ENCODE measurements at places on chromosomes 2 and 18.

DNA sequence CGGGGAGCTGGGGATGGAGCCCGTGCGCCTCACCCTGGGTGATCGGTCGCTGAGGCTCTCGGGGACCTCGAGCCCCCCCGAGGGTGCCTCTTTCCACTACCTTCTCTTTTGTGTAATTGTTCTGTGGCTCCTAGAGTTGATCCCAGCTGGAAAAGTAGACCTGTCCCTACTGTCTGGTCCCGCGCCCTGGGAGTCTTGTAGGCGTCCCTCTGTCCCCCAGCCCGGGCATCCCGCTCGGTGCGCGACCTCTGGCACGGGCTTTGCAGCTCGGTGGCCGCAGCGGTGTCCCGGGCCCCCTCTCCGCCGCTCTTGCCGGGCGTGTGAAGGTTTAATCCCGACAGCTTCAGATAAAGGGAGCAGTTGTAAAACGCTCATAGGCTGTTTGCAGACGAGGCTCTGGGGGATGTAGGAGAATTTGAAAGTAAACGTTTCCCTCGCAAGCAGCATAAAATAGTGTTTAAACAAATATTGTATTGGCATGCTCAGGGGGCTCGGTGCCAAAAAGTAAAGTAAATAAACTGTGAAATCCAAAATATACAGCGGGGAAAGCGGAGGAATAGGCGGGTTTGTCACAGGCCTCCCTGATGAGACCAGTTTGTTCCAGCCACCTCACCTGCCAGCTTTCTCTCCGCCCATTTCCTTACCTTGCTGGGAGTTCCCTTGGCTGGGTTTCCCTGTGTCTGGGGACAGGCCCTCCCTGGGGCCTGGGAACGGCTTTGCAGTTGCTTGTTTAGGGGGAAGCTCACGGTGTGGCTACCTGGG lies 1.9 kb downstream of the GLI2 start:
- DNase-seq, result no peak

DNA sequence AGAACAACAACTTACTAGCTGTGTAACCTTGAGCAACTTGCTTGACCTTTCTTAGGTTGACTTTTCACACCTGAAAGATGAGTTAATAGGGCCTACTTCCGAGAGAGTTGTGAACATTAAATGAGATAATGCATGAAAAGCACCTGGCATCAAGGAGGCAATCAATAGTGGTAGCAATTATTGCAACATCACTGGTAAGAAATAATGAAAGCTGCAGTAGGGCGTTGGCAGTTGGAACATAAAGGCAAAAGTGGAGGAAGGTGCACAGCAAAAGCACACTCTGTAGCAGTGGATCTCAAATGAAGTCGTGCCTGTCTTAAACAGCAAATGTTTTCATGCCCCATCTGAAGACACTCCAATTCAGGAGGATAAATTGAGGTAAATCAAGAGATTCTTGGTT lies 178.9 kb upstream of the VRK2 start:
- DNase-seq, result no peak

GRCh38 chr2:69637923-69638322 lies 5.6 kb downstream of the AAK1 start:
- no peak for DNase-seq

- no peak for DNase-seq
Measured at GRCh38 chr2:162211732-162212131, 31.5 kb downstream of the FAP start.

GRCh38 chr2:48050711-48051110 lies 144.4 kb upstream of the FBXO11 start:
- DNase-seq, result no peak

DNA sequence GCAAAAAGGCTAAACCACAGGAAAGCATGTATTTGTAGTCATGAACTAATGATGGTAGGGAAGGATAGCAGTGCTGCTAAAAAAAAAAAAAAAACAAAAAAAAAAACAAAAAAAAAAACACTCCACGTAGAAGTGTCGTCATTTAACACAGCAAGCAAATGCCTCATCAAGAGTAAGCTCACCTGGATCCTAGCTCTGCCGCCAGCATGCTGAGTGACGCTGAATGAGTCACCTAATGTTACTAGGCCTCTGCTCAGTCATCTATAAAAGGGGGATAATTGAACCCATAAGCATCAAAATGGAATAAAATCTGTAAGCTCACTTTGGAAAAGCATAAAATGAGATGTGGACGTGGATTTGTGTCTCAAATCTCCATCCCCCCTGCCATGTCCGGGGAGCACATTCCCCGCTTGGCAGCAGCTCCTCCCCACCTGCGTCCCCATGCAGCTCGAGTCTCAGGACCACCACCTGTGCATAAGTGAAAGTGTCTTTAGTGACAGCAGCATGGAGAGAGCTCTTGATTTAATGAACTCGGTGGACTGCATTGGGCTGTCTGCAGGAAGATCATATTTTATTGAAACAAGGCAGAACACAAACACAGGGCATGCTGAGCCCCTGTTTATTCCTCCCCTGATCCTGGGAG lies 427.5 kb downstream of the LRATD1 start:
- DNase-seq, result no peak

- DNase-seq, result no peak
Measured at GRCh38 chr2:203783496-203784203, 77.2 kb downstream of the CD28 start.

DNA sequence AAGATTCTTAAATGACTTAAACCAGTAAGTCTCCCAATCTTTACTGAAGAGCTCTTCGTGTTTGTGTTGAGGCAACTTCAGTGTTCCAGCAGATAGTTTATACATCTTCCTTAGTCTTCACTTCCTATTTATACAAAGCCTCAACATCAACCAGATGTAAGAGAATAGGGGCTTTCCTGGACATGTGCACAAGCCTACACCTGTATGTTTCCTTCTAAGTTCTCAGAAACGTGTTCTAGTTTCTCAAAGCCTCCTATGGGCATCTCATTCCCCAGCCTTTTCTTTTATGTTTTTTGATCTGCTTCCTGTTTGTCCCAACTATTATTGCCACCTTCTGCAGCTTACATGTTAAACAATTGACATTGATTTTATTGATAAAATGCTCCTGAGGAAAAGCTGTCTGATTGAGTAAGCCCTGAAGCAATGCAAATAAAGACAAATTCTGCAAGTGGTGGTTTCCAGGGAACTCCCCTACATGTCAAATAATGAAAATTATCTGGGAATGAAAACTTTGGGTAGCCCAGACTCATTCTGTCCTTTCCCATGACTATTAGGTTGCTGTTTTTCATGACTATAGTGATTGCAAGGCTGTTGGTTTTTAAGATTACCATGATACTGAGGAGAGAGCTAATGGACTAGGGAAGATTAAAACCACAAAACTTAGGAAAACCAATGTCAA lies 663.3 kb upstream of the ACVR2A start:
- DNase-seq, result no peak

GRCh38 chr18:8367217-8367988 lies 241.8 kb upstream of the RAB12 start:
- peak; percentile 1 for DNase-seq

- no peak for DNase-seq
Measured at GRCh38 chr18:35810520-35810919, 162.0 kb upstream of the RMP24 start.

DNA sequence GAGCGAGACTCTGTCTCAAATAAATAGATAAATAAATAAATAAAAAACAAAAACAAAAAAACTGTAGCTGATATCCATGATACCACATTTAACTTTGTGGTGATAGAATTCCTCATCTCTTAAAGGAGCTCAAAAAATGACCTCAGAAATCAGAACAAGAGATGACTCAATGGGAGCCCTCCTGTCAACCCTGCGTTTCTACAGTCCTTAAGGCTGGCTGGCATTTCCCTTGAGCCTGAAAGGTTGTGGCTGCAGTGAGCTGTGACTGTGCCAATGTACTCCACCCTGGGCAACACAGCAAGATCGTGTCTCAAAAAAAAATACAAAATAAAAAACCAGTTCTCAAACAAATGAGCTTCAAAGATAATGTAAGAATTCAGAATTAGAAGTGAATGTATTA lies 40.4 kb downstream of the CHST9 start:
- no peak for DNase-seq

DNA sequence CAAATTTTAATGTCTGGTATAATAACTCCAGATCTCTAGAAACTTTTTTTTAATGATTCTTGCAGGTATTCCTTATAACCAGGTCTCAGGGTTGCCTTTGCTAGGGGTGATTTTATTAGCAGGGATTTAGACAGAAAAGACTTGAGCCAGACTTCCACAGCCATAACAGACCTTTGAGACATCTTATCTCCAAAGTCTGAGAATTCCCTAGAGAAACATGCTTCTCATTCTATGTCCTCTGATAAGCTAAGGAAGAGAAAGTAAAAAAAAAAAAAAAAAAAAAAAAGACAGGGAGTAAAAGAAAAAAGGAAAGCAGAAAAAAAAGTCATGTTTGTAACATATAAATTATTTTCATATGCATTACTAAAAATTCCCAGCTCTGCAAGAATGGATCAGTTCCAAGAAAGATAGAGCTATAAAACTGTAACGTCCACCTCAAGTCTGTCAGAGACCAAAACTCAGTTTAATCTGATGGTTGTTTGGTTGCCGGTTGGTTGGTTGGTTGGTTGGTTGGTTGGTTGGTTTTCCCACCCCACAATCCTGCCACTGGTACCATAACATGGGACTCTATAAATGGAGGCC lies 153.8 kb downstream of the COL6A3 start:
- DNase-seq, result no peak

DNA sequence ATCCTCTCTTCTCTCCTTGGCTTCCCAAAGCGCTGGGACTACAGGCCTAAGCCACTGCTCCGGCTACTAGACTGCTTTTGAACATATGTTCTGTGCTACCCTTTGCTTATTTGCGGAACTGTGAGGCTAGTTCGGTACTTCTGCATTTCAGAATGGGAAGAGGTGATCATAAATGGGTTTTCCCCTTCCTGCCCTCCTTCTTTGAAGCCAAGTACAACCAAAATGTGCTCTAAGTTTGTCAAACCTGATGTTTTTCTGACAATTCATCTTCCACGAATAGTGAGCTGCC lies 1.7 kb upstream of the ESCO1 start:
- DNase-seq, result no peak

All from hematopoietic multipotent progenitor cell treated with erythropoietin and hydrocortisone succinate and interleukin-3 and kit ligand, for 8 days (in vitro differentiated cells).